T-helper 2 cell (primary cell): ENCODE measurements at places on chromosomes 5 and 9.

DNA sequence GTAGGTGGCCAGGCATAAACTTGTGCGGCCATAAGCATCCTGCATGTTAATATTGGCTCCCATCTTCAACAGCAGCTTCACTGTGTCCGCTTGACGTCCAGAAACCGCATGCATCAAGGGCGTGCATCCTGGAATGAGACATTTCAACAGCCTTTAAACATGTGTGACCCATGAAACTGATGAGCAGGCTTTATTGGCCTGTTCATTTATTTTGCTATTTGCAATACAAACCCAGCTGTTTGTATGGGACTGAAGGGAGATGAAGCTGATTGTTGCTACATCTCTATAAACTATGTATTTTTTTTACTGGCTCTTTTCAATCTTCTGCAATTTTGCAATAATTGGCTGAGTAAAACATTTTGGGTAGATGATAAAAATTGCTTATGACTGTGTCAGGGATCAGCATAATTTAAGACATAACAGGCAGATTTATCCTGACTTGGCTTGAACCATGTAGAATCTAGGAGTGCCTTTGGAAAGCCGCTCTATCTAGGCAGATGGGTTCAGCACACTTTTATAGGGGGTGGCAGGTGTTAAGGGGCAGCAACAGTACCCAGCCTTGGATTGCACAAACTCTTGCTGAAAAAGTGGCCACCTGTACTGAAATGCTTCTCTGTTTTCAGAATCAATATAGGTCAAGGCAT, 56.9 kb downstream of the ANKRD55 start:
- no peak for DNase-seq

- no peak for DNase-seq
Observed at GRCh38 chr5:37991301-37992299, 151.8 kb upstream of the GDNF start.

- no peak for DNase-seq
Observed at GRCh38 chr5:68318955-68319705, 103.6 kb downstream of the PIK3R1 start.

GRCh38 chr9:22244139-22245011, 202.2 kb upstream of the DMRTA1 start:
- DNase-seq: no peak

DNA sequence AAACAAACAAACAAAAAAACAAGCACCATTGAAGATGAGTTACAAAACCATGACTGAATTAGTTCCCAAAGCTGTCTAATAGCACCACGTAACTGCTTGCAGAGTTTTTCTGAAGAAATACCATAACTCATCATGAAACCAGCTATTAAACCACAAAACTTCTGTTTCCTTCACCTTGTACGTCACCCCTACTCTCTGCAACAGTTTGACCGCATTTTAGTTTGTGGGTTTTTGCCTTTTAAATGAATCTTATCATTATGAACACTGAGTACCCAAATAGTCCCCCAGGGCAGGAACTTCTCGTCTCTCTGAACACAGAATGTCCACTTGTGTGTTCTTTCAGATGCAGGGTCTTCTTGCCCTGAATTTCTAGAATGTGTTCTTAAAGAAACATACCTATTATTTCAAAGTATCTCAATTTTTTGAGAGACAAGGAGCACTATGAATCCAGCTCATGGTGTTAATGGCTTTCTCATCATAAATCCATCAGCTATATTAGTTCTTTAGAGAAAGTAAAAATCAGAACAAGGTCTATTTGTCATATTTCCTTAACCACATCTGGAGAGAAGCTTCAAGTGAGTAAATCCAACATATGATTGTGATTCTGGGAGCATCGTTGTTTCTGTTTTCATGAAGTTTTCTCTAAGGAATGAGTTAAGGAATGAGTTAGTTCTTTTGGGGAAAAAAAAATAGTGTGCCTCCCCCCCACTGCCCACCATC, 210.6 kb downstream of the AUH start:
- DNase-seq: no peak

DNA sequence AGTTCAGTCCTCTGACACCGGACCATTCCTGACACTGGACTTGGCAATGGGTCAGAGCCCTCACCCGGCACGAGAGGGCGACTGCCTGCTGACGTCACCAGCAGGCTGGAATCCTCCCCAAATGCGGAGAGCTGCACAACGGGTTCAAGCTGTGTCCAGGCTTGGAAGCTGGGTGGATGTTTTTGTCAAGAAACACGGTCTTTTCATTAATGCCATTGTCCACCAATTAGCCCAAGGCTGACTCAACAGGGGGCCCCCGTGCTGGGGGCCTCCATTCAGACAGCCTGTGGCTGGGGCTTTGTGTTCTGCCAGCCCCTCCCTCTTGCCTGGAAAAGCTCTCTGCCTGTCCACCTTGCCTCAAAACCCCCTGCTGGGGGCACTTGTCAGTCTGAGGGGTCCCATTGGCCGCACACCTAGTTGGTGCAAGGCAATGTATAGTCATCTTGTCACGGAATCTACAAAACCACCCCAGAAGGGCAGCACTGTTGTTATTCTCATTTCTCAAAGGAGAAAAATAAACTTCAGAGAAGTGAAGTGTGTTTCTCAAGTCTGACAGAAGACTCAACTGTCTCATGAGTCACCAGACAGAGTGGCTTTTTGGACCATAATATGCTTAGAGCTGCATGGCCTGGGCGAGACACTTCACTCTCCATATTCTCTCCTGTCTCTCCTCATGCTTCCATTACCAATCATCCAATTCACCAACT, 24.6 kb downstream of the NDUFA8 start:
- no peak for DNase-seq

DNA sequence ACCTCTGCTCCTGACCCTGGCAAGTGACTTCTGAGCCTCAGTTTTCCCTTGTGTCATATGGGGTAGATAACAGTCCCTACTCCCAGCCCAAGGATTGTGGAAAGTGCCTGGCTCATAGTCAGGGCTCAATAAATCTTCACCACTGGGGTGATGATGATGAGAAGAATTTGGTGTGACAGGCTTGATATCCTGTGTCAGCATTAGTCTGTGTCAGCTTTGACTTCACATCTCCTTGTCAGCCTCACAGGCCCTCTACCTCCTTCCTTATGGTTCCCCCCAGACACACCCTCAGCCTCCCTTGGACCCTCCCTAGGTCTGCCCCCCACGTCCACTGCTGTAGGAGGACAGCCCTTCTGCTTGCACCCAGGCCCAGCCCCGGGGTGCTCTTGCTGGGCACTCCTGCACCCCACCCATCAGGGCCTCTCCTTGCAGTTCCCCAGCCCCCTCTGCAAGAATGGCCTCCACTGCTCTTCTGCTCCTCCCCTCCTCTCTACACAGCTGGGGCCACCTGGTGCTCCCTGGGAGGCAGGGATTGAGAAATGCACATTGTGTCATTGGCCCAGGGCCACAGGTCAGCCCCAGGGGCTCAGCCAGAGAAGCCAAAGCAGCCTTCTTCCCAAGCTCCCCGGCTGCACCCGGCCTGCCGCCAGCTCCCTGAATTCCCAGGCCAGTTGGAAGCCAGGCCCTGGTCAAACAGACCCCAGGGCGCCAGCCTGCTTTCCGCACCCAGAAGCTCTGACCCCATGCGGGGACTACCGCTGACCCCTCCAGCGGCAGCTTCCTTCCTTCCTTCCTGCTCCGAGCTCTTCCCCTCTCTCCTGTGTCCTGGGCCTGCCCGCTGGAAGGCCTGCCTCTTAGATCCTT, 7.7 kb downstream of the FGFR4 start:
- DNase-seq: no peak

- no peak for DNase-seq
Observed at GRCh38 chr5:134958755-134959154, 9.0 kb upstream of the CATSPER3 start.

GRCh38 chr9:137772281-137772873, 105.2 kb upstream of the CACNA1B start:
- no peak for DNase-seq

DNA sequence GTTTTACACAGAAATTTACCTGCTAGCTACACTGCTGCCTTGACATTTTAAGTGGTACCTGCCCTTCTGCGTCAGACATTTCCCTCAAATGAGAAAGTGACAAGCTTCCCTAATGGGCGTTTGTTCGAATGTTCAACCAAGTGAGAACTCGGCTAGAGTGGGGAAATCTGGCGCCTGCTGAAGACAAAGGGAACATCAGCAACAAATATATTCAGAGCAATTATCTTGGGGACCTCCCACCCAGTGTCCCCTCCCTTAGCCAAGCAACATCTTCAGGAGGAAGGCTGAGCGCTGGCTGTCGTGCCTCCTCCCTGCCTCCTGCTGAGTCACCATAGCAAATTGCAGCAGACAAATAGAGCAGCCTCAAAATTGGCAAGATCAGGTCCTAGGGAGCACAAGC, 57.1 kb downstream of the MFAP3 start:
- no peak for DNase-seq
